ENCODE measurements at places on chromosomes 11 and 22.

- no peak for DNase-seq
These were observed 74.1 kb downstream of the PHF21B start for GRCh38 chr22:44935724-44936123.

- DNase-seq, result no peak
These were observed 91.4 kb upstream of the TOP3B start for GRCh38 chr22:22073769-22074561.

GRCh38 chr22:39474351-39475111, 17.7 kb downstream of the MGAT3 start:
- no peak for DNase-seq

GRCh38 chr11:74037309-74037708, 28.4 kb upstream of the UCP3 start:
- DNase-seq, result no peak

DNA sequence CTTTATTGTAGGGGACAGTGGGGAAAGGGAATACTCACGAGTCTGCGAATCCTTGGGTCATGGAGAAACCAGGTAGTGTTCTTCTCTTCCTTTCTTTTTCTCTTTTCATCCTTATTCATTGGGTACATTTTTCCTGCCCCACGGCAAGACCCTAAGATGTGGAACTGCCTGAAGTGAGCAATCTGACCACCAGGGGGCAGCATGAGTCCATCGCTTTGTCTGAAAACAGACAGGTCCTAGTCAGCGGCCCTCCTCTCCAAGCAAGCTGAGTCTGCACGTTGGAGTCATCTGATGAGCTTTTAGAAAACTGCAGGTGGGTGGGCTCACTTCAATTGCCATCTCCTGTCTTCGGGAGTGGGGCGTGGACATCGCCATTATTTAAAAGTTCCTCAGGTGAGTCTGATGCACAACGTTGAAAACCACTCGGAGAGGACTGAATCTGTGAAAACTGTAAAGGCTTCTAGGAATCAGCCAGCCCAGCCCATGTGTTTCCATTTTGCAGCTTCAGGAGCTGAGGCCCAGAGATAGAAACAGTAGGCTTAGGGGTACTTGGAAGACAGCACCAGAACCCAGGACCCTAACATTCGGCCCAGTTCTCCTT, 34.0 kb upstream of the FBXO3 start:
- peak; percentile 85 for DNase-seq

GRCh38 chr22:17087498-17088131, 2.8 kb downstream of the IL17RA start:
- DNase-seq, result peak; percentile 33

GRCh38 chr11:95229199-95229992, 1.6 kb downstream of the SESN3 start:
- no peak for DNase-seq

- no peak for DNase-seq
These were observed 10.4 kb upstream of the HSPA8 start for GRCh38 chr11:123072332-123072761.

GRCh38 chr11:20367313-20367948, 3.9 kb downstream of the HTATIP2 start:
- peak; percentile 67 for DNase-seq

DNA sequence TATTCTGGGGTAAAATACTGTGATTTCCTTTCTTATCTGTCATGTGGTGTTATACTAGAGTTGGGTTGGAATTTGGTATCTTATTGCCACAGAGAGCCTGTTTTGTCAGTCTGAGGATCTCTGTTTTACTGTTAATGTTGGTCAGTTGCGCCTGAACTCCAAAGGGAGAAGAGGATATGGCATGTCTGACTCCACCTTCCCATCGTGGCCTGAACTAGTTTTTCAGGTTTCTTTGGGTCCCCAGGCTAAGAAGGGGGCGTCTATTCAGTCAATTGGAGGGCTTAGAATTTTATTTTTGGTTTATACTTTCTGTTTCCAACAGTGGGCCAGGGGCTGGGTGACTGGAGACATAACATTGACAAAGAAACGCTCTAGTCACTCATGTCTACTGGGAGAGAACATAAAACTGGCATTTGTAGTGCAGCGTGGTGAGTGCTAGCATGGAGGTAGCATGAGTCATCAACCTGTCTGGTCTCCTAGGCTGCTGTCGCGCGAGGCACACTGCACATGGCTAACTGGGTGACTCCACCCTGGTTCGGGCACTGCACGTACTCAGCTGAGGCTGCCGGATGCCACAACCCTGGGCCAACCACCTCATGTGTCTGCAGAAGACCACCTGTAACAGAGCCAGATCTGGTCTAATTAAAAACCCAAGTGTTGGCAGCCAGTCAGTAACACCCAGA, 120.1 kb upstream of the OR9Q1 start:
- no peak for DNase-seq

GRCh38 chr22:23520863-23521440, 59.1 kb downstream of the IGLL1 start:
- no peak for DNase-seq

GRCh38 chr22:17972385-17973191, 51.8 kb downstream of the MICAL3 start:
- no peak for DNase-seq

- DNase-seq, result peak; percentile 34
These were observed 657 bp upstream of the MAPK8IP2 start for GRCh38 chr22:50599816-50600455.

GRCh38 chr11:65315204-65315865, 669 bp downstream of the CDC42EP2 start:
- peak; percentile 65 for DNase-seq

DNA sequence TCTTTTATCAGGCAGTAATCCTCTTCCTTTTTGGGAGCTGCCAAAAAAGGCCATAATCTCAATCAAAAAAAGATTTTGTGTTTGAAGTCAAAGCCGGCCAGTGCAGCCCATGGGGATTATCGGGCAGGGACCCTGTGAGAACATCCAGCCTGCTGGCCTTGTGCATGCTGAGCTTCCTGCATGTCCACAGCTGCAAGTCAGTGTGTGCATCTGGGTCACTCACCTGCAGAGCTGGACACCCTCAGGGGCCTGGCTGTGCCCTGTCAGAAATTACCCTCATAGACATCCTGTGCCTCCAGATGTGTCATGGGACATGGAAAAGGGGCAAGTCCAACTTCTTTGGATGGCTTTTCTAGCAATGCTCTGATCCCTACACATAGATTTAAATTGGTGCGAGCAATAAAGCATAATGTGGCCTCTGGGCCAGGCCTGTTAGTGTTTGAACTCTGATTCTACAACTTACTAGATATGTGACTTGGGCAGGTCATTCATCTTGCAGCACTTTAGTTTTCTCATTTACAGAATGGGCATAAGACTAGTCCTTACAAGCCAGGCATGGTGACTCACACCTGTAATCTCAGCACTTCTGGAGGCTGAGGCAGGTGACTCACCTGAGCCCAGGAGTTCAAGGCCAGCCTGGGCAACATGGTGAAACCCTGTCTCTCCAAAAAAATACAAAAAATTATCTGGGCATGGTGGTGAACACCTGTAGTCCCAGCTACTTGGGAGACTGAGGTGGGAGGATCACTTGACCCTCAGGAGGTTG, 81.6 kb upstream of the LARGE1 start:
- no peak for DNase-seq

GRCh38 chr11:86070142-86071056, 1.5 kb upstream of the PICALM start:
- no peak for DNase-seq

DNA sequence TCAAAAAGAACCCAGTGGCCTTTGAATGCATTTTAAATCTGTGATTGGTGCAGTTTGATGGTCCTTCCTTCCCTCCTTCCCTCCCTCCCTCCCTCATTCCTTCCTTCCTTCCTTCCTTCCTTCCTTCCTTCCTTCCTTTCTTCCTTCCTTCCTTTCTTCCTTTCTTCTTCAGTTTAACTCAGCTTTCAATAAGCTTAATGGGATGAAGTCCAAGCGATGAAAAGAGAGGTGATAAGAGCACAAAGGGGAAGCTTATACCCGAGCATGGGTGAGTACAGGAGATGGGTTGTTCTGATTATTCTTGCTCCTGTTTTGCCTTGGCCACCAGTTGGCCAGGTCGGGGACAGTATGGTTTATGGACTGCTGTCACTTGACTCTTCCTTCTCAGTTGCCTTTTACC, 605.6 kb downstream of the NTM start:
- DNase-seq, result no peak

- peak; percentile 19 for DNase-seq
These were observed 195.3 kb downstream of the BRD1 start for GRCh38 chr22:49632199-49633009.

- peak; percentile 35 for DNase-seq
These were observed 347 bp downstream of the MN1 start for GRCh38 chr22:27801202-27801615.

DNA sequence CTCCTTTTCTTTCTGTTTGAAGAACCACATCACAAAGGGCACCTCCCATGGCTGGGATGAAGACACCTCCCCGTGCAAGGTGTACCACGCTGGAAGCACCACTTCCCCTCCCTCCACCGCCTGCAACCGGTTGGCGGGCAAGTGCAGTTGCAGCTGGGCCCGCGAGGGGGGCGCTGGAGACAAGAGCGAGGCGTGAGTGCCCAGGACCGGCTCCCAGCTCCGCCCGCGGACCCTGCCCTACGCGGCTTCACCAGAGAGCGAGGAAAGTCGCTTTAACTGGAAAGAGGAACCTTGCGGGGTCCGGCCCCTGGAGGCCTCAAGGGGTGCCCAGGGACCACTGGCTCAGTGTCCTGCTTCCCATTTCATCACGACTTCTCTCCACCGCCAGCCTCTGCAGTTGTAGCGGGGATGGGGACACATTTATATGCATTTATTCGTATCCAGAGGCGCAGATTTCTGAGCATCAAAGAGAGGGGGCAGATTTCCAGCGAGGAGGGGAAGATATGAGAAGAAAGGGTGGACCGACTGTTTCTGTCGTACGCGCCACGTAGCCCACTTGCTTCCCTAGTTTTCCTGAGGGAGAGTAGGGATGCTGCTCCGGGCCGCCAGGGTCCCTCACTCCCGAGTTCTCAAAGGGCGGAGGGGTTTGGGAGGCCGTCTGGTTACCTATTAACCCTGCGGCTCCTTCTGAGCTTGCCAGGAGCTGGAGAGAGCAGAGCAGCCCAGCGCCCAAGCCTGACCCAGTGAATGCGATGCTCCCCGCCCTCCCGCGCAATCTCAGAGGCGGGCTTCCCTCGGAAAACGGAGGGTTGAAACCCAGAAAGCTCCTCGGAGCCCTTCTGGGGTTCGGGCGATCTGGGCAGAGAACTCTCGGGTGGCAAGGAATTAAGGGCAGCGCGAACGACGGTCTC, 3.5 kb downstream of the ESAM start:
- peak; percentile 73 for DNase-seq

- DNase-seq, result no peak
These were observed 217.6 kb upstream of the CARD18 start for GRCh38 chr11:105357146-105357545.

- DNase-seq, result peak; percentile 4
These were observed 11.3 kb upstream of the NFAM1 start for GRCh38 chr22:42443240-42444076.

DNA sequence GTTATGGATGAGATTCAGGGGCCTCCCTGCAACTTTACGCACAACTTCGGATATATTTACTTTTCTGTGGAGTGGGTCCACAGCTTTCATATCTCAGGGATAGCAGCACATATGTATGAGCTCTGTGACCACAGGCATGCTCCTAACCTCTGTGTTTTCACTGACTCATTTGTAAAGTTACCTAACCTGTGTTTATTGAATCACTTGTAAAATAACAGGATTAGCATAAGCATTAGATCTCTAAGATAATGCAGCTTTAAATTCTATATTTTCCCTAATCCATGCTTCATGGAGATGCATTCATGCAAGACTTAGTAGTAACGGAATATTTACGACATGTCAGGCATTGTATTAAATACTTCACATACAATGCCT, 47.9 kb upstream of the DDI1 start:
- DNase-seq, result no peak

DNA sequence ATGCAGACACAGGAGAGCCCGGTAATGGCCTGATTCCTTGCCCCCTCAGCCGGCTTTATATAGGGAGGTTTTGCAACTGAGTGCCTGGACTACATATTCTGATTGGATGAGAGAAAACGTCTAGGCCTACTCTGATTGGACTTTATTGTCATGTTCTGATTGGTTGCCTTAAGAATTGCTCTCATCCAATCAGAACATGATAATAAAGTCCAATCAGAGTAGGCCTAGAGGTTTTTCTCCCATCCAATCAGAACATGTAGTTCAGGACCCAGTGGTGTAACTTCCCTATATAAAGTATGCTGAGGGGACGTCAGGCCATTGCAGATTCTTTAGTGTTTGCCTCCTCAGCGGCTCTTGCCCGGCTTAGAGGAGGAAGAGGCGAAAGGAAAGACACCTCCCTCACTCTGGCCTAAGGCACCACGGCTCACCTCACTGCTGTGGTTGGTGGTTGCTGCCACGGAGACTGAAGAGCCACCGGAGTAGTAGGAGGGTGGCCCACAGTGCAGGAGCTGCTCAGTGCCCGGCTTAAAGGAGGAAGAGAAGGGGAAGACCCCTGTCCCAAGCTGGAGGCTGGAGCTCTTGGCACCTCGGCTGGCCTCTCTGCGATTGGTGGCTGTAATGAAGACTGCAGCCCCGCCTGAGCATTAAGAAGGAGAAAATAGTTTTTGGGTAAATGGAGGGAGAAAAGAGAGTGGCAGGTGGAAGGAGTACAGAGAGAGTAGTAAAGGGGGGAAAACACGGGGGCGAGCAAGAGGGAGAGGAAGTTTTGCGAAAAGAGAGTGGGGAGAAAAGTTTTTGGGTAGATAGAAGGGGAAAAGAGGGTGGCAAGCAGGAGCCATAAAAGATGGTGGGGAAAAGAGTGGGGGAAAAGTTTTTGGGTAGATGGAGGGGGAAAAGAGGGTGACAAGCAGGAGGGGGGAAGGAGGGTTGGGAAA, 116.7 kb upstream of the SERPIND1 start:
- no peak for DNase-seq

GRCh38 chr11:84790849-84791427, 836.2 kb downstream of the DLG2 start:
- no peak for DNase-seq

DNA sequence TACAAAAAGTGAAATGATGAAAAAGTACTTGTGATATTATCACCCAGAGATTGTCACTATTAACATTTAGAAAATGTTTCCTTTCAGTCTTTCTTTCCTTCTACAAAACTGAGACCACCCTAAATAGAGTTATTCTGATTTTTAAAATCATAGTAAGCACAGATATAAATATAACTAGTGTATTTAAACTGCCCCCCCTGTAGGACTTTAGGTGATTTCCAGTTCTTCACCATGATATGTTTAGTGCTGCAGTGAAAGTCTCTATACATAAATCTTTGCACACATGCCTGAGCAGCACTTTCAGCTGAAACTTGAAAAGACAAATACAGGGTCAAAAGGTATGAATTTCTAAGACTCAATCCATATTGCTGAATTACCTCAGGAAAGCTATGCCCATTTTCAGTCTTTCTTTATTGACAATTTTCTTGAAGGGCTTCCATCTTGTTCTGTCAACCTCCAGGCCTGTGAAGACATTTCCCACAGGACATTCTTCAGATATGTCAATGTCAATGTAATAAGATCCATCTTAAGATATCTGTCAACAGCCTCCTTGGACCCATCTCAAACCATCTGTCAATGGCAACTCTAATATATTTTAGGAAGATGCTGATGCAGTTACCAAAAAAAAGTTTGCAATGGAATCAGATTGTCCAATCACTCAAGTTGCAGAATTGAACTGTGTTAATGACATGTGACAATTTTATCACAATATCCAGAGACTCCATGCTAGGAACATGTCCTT, 30.8 kb upstream of the LDLRAD3 start:
- no peak for DNase-seq

GRCh38 chr11:119742263-119742861, 13.4 kb upstream of the NECTIN1 start:
- no peak for DNase-seq

GRCh38 chr22:37747080-37747714, 50.3 kb downstream of the TRIOBP start:
- DNase-seq, result peak; percentile 23

GRCh38 chr22:35231585-35232084, 25.7 kb upstream of the HMGXB4 start:
- DNase-seq, result peak; percentile 42

- no peak for DNase-seq
These were observed 524 bp upstream of the SLC25A17 start for GRCh38 chr22:40819599-40820140.

Data from inflammatory macrophage (primary cell).